ENCODE measurements at places on chromosomes 2 and 18.

- DNase-seq, result no peak
These were observed 117.6 kb upstream of the EML6 start for GRCh38 chr2:54605836-54606235.

DNA sequence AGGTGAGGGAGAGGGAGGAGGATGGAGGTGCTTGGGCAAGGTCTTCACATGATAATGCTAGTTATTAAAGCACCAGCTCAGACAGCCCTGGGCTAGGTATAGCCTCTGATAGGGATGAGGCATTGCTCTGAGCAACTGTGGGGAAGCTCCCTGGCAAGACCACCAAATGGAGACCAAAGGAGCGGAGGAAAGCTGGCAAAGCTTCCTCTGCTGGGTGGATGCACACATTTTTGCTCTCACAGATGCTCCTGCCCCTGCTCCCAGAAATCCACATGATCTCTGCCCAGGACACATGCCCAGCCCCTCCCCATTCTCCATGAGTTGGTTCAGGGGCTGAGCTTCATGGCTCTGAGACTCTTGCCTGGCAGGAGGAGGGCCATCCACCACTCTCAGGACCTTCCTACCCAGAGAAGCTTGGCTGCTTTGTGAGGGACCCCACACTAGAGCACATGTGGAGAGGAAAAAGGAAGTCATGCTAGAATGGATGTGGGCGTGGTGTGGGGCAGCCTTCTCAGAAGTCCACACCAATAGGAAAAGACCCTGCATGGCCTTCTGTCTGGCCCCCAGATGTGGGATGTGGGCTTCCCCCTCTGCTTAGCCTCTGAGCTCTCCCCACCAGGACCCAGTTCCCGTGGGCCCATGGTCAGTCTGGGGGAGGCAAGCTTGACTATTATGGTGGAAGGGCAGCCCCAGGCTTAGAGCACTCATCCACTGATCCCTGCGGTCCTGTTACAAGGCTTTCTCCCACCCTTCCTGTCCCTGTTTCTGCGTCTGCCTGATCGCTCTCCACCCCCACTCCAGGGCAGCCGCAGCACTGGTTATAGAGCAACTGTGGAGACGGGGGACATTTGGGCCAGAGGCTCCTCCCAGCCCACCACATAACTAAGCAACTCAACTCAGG lies 10.5 kb upstream of the CYP26B1 start:
- DNase-seq, result no peak

DNA sequence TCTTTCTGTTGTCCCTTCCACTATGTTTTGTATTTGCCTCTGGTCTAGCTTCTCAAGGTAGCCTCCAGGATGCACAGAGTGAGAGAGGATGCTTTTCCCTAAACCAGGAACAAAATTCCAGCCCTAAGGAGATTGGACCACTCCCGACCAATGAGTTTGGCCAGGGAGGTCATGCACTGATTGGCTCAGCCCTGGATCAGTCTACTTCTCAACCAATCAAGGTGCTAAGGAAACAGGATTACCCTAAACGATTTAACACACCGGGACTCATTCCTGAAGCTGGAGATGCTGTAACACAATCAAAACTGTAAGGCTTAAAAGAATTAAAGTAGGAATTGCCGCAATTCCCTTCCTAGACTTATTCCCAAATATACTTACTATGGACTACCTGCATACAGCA lies 34.2 kb upstream of the NR4A2 start:
- DNase-seq, result no peak

DNA sequence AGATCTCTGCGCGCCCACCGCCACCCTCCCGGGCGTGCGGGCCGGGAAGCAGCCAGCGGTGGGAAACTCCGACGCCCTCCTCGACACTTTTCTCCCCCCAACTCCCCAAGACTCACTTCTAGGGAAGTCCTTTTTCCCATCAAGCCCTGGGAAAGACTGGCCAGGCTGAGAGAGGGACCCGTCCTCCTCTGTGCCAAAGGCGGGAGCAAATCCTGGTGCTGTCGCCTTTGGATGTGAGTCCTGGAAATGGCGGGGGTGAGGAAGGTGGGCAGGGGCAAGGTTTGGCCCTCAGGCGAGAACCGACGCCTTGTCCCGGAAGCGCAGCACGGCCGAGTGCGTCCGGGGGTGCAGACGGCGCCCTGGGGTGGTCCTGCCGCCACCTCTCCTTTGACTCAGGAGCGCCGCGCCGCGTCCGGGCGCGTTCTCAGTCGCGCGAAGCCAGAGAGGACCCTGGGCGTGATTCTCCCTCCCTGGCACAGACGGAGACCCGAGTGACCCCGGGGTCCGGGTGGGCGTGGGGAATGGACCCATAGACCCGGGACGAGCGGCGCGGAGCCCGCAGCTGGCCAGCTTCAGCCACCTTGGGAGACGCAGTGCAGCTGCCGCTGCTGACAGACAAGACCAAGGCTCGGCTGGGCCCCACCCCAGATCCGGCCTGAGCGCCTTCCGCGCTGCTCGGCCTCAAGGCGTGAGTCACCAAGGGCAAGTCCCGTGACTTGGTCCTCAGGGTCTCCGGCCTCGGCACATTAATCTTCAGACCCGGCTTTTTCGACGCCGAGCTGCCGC lies 3.5 kb upstream of the LBX2 start:
- DNase-seq, result no peak

DNA sequence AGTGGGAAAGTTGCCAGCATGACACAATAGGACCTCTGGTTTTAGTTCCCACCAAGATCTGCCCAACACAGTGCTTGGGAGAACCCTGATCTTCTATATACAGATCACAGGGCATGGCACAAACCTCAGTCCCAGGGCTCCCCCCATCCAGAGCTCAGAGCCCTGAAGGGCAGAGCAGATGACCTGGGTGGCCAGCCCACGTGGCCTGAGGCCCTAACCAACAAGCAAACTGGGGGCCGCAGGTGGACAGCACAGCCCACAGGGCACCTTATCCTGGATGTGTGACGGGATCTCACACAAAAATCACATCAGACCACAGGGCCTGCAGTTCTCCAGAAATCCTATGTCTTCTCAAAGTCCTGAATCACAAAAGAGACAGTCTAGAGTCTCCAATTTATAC lies 34.7 kb downstream of the CRACDL start:
- DNase-seq, result no peak

DNA sequence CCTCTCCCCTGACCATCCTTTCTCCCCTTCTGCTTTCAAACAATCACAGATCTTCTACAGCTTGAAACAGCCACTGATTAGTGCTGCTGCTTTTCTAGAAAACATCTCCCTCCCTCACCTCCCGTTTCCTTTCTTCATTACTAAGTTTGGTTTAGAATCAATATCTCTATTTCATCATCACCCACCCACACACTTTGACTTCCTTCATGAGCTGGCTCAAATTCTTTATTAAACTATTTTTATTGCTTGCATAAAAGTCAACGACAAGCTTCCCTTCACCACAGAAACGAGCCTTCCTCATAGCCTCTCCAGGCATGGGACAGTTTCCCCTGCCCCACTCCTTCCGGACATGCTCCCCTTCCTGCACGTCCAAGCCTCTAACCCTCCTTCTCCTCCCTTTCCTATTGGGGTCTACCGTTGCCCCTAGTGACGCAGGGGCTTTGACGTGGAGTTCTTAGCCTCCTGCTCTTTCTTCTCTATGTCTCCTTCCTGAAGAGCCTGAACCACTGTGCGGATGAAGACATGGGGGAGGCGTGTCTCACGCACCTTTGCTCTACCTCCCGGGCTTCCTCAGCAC lies 172.0 kb downstream of the AFF3 start:
- DNase-seq, result no peak

Data from D341Med (cell line).